Left renal cortex interstitium (tissue), 4 donors: ENCODE measurements at places on chromosomes 3 and 15. TPM values are rescaled to one million over a fixed set of nuclear protein-coding genes. Genes with fewer than 3 reads are reported as not detected.

DNA sequence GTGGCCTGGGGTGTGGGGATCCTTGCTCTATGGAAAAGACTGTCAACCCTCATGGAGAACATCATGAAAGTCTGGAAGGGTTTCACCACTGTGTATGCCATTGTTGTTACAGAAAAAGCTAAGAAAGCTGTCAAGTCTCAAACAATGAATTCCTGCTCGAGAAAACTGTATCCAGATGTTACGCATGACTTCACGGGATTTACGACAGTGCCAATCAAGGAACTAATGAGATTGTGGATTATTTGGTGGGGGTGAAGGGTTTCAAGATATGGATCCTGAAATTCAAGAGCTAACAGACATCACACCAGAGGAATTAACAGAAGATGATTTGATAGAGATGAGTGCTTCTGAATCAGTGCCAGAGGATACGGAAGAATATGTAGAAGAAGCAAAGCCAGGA is 7.8 kb downstream of the PPP1R2 start:
- DNase-seq, result no peak

DNA sequence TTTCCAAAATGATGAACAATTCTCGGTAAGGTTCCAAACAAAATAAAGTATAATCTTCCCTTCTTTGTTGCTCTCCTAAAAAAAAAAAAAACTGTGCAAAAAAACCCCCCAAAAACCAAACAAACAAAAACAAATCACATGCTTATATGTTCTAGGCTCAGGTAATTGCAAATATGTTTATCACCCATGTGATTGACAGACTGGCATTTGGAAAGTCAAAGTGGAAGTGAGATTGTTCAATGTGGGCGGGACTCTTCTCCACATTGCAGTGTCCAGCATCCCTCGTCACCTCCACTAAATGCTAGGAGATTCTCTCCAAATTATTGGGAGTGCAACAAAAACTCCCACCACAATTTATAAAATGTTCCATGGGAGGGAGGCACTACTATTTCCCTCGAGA is 57.6 kb upstream of the CACNA1D start:
- no peak for DNase-seq

- no peak for DNase-seq
Observed at GRCh38 chr3:112083239-112083638, 3.0 kb upstream of the C3orf52 start.

DNA sequence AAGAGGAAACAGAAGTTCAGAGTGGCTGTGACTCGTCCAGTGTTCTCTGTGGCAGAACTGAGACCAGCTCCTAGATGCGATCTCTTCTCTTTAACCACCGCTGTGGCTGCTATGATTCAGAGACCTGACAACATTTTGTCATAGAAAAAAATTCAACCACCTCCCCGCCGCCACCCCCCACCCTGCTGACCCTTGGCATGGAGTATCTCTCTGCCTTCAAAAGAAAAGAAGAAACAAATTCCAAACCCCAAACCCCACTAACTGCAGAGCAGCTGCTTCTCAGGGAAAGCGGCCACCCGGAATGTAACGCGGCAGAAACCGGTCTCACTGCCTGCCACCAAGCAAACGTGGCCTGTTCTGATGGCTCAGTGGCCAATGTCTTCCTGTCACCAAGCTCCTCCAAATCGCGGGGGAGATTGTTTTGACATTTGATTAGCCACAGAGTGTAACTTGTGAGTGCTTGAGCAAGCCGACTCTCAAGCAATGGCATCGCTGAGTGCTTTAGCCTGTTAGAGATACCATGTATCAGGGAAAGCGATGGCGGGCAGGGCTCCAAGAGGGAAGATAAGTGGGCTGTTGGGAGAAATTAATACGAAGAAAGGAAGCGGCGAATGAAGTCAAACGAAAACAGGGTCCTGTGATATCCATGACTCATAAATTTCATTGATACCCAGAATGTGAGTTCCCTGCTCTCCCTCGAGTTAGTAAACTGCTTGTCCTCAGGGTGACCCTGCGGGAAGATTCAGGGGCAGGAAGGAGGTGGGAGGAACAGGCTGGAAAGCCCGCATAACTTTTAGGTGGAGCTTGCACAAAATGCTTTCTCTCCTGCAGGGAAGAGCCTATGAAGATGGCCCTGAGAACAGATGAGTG is 44.8 kb upstream of the TLE3 start:
- DNase-seq, result no peak

DNA sequence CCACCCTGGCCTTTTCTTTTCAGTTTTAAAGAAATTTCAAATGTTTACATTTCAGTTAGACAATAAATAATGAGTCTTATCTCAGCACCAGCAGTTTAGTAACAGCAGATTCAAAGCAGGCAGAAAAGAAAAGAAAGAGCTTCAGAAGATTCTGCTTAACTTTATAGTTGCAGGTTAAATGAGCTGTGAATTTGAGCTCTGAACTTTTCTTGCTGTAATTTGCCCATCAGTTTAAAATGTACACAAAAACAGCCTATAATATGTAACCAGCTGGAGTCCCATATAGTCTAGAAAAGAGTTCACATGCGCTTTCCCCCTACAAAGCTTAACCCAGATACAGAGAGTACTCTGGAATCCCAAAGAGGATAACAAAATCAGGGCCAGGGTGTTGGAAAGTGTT is 59.7 kb upstream of the SIAH2 start:
- no peak for DNase-seq

GRCh38 chr3:32018757-32019564 is 37.4 kb downstream of the ZNF860 start:
- no peak for DNase-seq

- DNase-seq, result no peak
Observed at GRCh38 chr3:183330881-183331280, 77.8 kb downstream of the B3GNT5 start.

GRCh38 chr15:90348456-90348855 is 3.6 kb upstream of the ZNF774 start:
- no peak for DNase-seq

GRCh38 chr15:93035092-93035915 is 53.7 kb downstream of the RGMA start:
- DNase-seq, result no peak

DNA sequence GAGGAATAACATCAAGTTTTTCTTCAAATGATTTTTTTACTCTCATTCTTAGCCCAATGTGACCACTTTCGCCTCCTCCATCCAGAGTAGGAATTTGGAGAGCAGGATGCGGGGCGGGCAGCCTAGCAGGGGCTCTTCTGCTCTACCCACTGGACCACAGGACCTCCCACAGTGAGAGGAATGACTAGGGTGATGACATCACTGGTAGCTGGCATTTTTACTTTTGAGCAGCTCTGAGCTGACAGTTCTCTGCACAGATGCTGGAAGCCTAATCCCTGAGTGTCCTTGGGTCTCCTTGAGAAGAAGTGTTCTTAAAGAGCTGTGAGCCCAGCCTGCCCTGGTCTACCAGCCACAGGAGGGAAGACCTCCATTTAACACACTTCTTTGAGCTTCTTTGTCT is 1.4 kb upstream of the HCN4 start:
- DNase-seq, result no peak

- no peak for DNase-seq
Observed at GRCh38 chr3:163384383-163384782, 1693.9 kb downstream of the SI start.

DNA sequence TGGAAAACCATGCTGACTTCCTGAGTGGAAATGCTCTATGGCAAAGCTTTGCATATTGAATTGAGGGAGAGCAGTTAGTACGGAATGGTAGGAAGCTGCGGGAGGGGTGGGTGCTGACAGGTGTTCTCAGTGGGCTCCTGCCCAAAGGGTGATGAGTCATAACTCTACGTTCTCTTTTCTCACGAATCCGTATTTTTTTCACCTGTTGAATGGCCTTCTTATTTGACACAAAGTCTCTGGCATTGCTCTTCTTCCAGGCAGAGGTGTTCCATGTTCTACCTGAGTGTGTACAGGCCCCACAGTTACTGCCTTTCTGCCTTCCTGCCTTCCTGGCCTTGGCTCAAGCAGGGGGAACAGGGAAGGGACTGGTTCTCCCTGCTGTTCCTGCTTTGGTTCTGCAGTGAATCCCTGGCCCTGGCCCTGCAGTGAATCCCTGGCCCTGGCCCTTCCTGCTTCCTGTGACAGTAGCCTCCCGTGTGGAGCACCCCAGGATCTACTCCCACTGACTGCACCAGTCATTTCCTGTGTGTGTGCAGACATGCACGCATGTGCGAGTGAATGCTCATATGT is 31.9 kb downstream of the TRAK1 start:
- no peak for DNase-seq

The ATP13A4 gene
- 1.3 TPM for polyA plus RNA-seq

The SLC22A13 gene
- 5.0 TPM for polyA plus RNA-seq

The CFAP20DC gene
- 4.2 TPM for polyA plus RNA-seq

The SLC22A14 gene
- 0.89 TPM for polyA plus RNA-seq
